Foreskin keratinocyte (primary cell): ENCODE measurements at places on chromosomes 5 and 9. TPM values are rescaled to one million over a fixed set of nuclear protein-coding genes. Genes with fewer than 3 reads are reported as not detected.

- no peak for DNase-seq
Observed at GRCh38 chr5:161051920-161052500, 200.0 kb upstream of the ATP10B start.

The CARD6 gene
- 5.7 and 6.4 TPM in 2 replicates for total RNA-seq

GRCh38 chr9:35158501-35159280, 3.1 kb upstream of the UNC13B start:
- no peak for DNase-seq

The NKD2 gene
- 0.11 TPM in 1 of 2 replicates, not detected in the other for total RNA-seq

- no peak for DNase-seq
Observed at GRCh38 chr9:131622523-131622922, 77.2 kb downstream of the PRRT1B start.

The FOXI1 gene
- not detected in 2 replicates for total RNA-seq

GRCh38 chr5:173626505-173626820, 10.0 kb upstream of the BOD1 start:
- no peak for DNase-seq

DNA sequence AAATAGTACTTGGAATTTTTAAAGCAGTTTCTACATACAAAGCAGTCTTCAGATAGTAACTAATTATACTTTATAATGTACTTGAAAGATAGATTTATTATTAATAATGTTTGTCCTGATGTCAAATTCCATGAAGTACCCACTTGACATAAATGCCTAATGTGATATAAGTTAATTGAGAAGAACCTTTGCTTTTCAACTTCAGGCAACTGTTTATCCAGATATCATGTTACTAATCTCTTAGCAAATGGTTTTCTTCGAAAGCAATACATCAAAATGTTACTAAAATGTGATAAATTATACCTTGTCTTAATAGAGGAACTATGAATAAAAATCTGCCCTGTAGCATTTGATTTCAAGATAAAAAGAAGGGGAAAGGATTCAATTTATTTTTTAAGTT, 146.8 kb upstream of the FBXL17 start:
- no peak for DNase-seq

DNA sequence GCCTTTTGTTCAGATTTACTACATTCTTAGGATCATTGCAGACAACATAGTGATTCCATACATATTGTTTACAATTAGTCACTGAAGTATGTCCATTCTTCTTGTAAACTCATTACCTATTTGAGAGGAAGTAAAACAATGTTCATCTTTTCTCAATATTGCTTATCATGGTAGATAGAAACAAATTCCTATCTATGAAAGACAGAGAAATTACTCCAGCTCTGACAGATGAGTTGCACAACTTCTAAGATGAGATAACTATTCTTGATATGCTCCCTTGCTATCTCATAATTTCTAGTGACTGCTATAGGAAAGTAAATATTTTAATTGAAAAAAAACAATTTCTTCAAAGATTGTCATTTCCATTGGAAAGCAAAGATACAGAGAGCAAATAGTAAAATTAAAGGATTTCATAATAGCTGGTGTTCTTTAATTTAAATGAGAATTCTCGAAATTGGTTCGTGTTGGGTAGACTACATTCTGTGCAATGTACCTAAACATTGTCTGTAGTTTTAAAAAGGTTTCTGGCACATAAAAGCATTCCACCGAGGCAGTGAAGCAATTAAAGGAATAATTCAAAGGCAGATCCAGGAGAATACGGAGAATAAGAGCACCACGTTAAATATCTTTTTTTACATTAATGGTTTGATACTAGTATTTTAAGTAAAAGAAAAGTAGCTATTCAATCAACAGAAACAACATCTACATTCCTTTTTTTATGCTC, 1029.1 kb upstream of the ACO1 start:
- no peak for DNase-seq

DNA sequence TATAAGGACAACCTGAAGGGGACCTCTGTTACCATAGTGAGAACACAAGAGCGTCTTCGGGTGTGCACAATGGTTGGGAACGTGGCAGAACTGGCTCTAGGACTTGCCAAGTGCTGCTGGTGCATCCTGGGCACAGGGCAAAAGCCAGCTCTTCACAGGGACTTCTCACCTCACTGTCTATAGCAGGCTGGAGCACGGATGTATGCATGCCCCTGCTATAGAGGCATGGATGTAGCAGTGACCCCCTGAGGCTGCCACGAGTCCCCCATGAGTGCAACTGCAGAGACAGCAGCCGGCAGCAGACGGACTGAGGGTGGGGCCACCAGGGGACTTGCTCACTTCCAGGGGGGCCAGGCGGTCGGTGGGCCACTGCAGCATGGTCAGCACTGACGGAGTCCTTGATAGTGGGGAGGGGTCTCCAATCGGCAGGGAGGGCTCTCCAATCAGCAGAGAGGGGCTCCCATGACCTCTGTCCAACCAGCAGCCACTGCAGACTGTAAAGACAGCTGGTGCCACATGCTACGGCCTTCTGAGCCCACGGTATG, 64.9 kb downstream of the SEMA4D start:
- no peak for DNase-seq

The PDLIM7 gene
- 71.7 and 77.8 TPM in 2 replicates for total RNA-seq

The DNAH5 gene
- 0.71 and 1.1 TPM in 2 replicates for total RNA-seq

DNA sequence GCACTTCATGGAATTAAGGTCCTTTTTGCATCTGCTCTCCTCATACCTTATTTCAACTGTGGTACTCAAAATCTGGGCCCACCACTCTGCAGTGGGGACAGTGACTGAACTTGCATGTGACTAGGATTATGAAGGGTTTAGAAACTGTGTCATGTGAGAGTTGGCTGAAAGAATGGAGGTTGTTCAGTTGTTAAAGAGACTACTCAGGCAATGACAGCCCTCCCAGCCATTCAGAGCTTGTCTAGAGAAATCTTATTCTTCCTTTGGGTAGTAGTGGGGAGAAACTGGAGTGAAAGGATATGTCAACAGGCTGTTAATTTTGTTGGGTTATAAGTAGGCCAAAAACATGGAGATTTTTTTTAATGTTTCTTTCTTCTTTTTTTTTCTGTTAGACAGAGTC, 10.3 kb downstream of the AOPEP start:
- no peak for DNase-seq

GRCh38 chr9:104286799-104287198, 192.7 kb downstream of the SMC2 start:
- peak; percentile 91 for DNase-seq

DNA sequence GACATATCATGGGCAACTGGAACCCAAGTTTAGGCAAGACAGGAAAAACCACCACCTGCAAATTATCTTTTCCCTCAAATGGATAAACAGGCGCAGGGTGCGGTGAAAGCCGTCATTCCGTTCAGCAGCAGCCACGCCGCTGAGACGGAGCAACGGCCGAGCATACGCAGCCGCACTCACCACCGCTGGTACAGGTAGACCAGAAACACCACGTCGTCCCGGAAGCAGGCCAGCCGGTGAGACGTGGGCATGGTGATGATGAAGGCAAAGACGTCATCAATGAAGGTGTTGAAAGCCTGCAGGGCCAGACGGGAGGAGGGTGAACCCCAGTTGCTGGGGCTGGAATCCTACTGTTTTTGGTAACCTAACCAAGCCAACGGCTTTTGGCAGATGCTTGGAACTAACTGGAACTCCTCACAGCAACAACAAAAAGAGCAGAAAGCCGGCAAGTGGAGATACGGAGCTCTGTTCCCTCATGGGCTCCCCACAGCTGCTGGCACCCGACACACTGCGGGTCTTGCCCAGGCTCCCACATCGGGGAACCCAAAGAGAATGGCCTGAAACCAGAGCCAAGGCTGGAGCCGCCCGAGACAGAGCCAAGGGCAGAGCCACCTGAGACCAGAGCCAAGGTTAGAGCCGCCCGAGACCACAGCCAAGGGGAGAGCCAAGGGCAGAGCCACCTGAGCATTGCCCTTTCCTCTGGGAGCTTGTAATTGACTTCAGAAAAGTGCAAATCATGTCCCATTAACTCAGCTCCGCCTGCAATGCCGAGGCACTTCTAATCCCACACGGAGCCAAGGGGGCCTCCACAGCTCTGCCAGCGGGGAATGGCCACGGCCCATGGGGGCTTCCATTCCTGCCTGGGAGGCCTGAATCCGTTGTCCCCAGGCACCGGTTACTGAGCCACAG, 24.2 kb downstream of the CLPTM1L start:
- no peak for DNase-seq

The PCDH12 gene
- total RNA-seq, result 0.03 and 0.07 TPM in 2 replicates

GRCh38 chr9:7963026-7963425, 163.4 kb upstream of the DMAC1 start:
- DNase-seq, result no peak

GRCh38 chr9:105089874-105090273, 154.6 kb upstream of the SLC44A1 start:
- DNase-seq, result no peak

- DNase-seq, result peak; percentile 83
Observed at GRCh38 chr5:148208226-148208625, 5.4 kb downstream of the SPINK6 start.

GRCh38 chr5:56064984-56065383, 70.2 kb upstream of the IL6ST start:
- DNase-seq, result no peak

GRCh38 chr5:160843240-160843639, 8.8 kb downstream of the ATP10B start:
- no peak for DNase-seq

DNA sequence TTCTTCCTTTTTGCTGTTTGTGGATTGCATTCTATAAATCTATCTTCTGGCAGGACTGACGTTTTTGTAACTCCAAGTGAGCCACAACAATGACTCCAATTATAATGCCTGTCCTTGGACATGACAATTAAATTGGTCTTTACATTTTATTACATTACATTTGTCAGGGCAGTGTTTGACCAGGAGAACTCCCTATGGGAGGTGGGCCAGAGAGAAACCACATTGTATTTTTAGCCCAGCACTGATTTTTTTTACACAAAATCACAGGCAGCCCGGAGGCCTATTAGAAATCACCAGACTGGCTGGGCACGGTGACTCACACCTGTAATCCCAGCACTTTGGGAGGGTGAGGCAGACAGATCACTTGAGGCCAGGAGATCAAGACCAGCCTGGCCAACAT, 99.1 kb upstream of the SMC5 start:
- DNase-seq, result no peak

DNA sequence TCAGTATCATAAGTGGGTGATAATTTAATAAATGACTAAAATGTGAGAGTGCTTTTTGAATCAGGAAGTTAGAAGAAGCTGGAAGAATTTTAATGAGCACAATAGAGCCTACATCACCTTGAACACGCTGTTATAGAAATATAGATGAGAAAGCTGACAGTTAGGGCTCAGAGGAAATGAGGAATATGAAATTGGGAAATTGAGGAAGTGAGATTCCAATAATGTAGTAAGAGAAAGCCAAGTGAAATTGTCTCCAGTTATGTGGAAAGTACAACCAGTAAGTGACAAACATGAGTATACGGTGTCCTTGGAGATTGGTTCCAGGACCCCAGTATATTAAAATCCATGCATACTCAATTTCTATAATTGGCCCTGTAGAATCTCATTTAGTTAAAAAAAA, 235.9 kb upstream of the FAM174A start:
- no peak for DNase-seq

DNA sequence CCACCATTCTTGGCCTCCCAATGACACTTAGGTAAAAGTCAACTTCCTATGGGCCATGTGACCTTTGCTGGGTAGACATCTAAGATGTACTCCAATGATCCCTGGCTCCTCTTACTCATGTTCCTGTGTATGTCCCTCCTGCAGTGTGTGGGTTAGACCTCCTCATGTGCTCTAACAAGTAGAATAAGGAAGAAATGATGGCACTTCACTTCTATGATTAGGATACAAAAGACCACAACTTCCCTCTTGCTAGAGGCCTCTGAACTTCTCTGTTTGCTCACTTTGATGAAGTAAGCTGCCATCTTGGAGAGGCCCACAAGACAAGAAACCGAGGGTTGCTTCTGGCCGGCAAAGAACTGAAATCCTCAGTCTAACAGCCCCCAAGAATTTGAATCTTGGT, 131.8 kb downstream of the TAF11L14 start:
- DNase-seq, result no peak

GRCh38 chr5:151677776-151678545, 8.8 kb downstream of the SPARC start:
- no peak for DNase-seq

GRCh38 chr5:151085517-151086041, 4.7 kb upstream of the TNIP1 start:
- DNase-seq, result peak; percentile 54

DNA sequence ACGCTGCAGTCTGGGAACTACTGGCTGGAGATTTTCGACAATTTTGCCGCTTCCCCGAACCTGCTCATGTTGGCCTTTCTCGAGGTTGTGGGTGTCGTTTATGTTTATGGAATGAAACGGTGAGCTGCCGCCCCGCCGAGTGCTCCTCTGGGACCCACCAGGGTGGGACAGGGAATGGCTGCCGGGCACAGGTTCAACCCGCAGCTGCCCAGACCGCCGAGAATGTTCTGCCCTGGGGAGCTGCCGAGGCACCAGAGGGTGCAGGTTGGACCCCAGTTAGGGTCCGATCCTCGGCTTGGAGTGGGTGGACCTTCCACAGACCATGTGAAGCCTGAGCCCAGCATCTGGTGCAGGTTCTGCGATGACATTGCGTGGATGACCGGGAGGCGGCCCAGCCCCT, 19.1 kb downstream of the SLC6A18 start:
- no peak for DNase-seq

GRCh38 chr9:126614455-126615244, 922 bp downstream of the LMX1B start:
- no peak for DNase-seq

The CBY3 gene
- total RNA-seq, result not detected in 2 replicates

DNA sequence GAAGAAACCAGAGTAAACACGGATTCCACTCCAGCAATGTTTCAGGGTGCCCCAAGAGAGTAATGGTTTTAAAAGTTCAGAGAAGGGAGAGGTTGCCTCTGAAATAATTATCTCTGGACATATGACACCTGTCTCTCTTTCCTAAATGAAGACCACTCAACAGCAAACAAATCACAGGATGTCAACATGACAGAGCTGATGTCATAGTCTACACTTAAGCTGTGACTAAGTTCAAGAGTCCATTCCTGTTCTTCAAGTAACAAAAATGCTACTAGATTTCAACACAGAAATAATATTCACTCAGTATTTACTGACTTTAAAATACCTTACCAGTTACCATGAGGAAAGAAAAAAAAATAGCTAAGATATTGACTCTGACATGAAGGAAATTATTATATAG, 44.7 kb upstream of the SLC30A5 start:
- DNase-seq, result no peak
